ENCODE measurements at places on chromosomes 1 and 21. TPM values are rescaled to one million over a fixed set of nuclear protein-coding genes. Genes with fewer than 3 reads are reported as not detected.

GRCh38 chr1:56451491-56451890 is 127.9 kb downstream of the PLPP3 start:
- no peak for DNase-seq

GRCh38 chr1:17059391-17060305 is 5.8 kb upstream of the SDHB start:
- DNase-seq = peak; percentile 59

The FTCD gene
- total RNA-seq = 0.21 TPM

- DNase-seq = no peak
These were observed 20.7 kb downstream of the LGR6 start for GRCh38 chr1:202214089-202214843.

The SPRR5 gene
- not detected for total RNA-seq

- DNase-seq = no peak
These were observed 113.1 kb downstream of the ATP5PO start for GRCh38 chr21:33802481-33802880.

The MXRA8 gene
- total RNA-seq = 96.0 TPM

- DNase-seq = no peak
These were observed 23.3 kb upstream of the PTGFRN start for GRCh38 chr1:116886291-116886878.

DNA sequence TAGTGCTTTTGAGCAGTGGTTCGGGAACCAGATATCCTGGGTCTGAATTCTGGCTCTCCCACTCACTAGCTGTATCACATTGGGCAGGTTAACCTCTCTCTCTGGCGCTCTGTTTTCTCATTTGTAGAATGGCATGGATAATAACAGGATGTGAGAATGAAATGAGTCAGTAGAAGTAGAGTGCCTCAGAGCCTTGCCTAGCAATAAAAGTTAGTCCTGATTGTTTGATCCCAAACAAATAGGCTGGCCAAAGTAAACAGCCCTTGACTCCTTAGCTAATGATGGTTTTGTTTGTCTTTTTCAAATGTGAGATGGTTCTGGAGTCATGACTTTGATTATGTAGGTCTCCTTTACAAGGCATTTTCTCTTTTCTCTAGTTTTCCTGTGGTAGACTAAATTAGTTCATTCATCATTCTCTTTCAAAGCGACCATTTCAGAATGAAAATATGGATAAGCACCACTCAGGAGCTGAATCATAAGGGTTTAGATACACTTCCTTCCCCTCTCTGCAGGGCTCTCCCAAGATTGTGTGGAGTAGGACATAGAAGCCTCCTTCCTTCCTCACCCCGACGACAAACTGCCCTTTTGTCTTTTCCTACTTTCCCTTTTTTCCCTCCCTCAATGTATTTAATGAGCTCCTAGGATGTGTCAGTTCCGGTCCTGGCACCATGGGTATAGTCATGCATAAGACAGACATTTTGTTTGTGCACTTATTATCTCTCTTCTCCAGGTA is 23.1 kb downstream of the KIAA0040 start:
- DNase-seq = no peak

The POTED gene
- total RNA-seq = not detected

DNA sequence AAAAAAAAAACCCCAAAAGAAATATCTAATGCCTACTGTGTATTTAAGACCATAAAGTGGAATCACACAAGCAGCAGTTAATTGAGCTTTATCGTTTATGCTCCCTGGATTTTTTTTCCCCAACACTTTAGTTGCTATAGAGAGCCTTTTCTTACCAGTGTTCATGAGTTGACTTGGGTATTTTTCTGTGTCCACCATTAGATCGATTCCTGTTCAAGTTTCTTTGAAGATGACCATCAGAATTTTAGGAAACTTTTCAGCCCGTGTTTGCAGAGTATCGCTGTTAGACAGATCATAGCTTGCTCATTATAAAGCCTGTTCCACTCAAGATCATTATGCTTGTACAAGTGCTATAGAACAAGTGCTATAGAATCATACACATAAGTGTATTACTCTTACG is 1.5 kb downstream of the RALGPS2 start:
- peak; percentile 8 for DNase-seq

DNA sequence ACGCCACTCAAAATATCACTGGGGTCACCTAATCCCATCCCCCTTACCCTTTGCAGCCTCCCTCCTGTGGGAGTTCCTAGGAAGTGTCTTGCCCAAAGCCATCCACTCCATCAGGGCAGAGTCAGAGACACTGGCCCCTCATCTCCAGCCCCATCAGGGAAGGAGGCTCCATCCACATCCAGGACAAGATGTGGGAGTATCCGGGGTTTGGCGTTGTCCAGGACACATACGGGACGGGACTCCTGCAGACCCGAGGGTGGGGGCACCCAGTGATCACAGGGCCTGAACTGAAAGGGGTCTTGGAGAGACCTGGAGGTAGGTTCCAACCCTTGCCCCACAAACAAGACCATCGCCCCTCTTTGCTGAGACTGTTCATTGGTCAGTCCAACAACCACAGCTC is 348.2 kb downstream of the MATN1 start:
- DNase-seq = no peak

The ERICH3 gene
- total RNA-seq = not detected

GRCh38 chr21:28436286-28436932 is 556.3 kb downstream of the LTN1 start:
- DNase-seq = no peak

GRCh38 chr1:159845751-159846629 is 16.5 kb downstream of the VSIG8 start:
- no peak for DNase-seq

DNA sequence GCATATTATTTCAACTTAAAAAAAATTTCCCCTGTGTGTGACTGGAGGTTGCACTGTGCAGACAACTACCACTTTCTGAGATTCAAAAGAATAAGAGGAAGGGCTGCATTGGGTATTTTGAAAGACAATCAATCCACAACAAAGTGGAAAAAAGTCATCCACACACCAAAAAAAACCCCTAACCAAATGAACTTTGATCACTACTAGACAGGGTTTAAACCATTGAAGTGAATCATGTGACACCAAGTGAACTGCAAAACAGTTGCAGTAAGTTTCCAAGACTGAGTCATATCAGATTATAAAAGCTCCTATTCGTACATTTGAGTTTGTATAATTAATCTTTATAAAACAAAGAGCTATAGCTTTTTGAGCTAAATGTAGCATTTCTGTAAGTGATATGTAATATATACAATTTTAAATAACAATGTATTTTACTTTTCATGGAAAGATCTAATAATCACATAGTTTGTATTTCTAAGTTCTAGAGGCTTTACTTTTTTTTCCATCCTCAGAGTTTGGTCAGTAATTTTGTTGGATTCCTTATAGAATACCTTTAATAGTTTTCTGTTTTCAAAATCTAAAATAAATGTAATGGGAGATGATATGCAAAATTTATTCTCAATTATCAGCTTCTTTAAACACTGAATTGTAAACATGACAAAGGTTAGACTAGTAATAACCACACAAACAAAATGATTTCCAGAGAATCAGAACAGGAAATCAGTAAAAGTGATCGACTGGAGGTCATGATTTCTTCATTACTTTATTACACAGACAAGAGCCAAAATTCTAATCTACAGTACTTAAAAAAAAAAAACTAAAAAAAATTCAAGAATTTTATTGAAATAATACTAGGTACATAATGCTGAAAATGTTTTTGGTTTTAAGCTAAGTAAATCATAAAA is 50.5 kb upstream of the GFI1 start:
- DNase-seq = no peak

The LCE3A gene
- not detected for total RNA-seq

The S100A14 gene
- total RNA-seq = 0.57 TPM

The ID3 gene
- total RNA-seq = 39.6 TPM
